Stimulated activated CD8-positive, alpha-beta memory T cell treated with anti-CD3 and anti-CD28 coated beads, Interleukin-12 subunit alpha, Interleukin-12 subunit beta, amount 100 ng/mL, for 1 hour (primary cell): ENCODE measurements at places on chromosomes 7 and 10.

GRCh38 chr7:2500701-2501100 lies 18.9 kb upstream of the LFNG start:
- no peak for DNase-seq

- no peak for DNase-seq
Observed at GRCh38 chr10:80195046-80195574, 10.2 kb downstream of the ANXA11 start.

- DNase-seq, result no peak
Observed at GRCh38 chr10:6036861-6037321, 25.3 kb downstream of the IL2RA start.

DNA sequence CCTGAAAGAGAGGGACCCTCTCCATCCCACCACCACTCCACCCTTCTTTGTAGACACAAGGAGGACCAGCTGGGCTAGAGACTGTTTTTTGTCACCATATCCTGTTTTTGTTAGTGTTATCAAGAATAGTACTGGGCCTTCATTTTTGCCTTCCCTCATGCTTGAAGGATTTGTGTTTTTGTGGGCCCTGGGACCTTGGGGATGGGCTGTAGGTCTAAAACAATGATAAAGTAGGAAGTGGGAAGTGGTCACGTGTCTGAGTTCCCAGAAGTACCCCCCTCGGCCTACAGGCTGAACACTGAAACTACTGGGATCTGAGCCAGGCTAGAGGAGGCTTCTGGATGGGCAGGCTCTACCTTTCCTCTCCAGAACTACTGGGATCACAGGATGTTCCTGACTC lies 8.9 kb downstream of the AGFG2 start:
- DNase-seq, result no peak

DNA sequence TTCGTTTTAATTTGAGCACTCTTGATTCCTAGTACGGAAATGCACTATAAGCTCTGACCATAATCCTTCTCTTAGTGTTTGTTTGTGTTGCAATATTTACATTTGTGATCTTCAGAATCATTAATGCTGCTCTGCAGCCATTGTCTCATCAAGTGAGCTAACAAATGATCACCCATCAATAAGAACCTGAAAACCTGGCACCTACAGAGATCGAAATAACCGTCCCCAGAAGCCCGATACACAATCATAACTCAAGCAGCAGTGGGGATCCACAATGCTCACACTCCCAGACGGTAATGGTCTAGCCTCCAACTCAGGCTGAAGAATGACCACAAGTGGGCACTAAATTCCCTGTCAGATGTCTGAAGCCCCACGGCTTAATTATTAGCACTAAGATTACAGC lies 156.0 kb upstream of the NFE2L3 start:
- no peak for DNase-seq

DNA sequence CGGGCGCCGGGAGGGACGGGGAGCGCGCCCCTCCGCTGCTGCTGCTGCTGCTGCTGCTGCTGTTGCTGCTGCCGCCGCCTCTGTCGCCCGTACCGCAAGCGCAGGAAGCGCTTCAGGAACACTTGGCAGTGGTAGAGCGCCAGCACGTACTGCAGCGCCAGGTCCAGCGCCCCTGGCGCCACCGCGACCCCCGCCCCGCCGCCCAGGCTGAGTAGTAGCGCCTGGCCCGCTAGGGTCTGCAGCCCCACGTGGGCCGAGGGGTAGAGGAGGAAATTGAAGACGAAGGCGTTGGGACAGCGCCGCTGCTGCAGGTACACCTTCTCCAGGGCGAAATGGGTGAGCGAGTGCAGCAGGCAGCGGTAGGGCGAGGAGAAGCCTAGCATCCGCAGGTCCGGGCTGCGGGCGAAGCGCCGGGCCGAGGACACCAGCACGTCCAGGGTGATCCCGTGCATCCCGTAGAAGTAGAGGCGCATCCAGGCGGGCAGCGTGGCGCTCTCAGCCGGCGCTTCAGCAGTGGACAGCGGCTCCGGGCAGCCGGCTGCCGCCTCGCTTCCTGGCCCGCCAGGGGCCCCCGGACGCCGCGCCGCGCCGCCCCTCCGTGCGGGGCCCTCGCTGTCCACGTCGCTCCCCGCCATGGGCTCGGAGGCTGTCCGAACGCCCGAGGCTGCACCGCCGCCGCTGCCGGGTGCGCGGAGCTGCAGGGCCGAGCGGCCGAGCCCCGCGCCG lies at the start of gene TMEM229A:
TMEM229A (minus strand) TSS at position 699 of the 726 bp plus-strand sequence; CDS start at position 635, 64 bp downstream.
- DNase-seq, result no peak

GRCh38 chr7:139774376-139774775 lies 3.4 kb downstream of the HIPK2 start:
- DNase-seq, result no peak

DNA sequence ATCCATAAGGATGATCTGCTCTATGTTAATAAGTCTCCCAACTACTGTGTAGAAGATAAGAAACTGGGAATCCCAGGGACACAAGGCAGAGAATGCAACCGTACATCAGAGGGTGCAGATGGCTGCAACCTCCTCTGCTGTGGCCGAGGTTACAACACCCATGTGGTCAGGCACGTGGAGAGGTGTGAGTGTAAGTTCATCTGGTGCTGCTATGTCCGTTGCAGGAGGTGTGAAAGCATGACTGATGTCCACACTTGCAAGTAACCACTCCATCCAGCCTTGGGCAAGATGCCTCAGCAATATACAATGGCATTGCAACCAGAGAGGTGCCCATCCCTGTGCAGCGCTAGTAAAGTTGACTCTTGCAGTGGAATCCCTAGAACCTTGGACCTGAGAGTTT lies 10.3 kb downstream of the WNT16 start:
- DNase-seq, result no peak

DNA sequence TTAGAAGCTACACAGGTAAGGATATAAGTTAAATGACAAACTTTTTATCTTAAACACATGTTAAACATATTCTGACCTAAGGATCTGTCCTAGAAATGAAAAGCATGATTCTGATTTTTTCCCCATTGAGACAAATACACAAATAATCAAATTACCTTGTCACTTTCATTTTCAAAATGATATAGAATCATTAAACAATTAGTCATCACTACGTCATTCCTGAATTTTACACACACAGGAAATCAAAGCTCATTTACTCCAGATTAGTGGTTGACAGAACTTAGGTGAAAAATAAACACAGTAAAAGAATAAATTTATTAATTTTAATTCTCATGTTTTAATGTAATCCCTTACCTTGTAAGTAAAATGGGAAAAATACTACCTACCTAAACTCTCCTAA lies 89.0 kb downstream of the AASS start:
- DNase-seq, result no peak

- no peak for DNase-seq
Observed at GRCh38 chr10:373526-374309, 238.5 kb downstream of the ZMYND11 start.
